DMS53 (cell line): ENCODE measurements at places on chromosomes 2 and 18.

- no peak for DNase-seq
Measured at GRCh38 chr2:12199491-12200211, 453.2 kb downstream of the LPIN1 start.

- no peak for DNase-seq
Measured at GRCh38 chr18:26097563-26097962, 7.2 kb upstream of the SS18 start.

DNA sequence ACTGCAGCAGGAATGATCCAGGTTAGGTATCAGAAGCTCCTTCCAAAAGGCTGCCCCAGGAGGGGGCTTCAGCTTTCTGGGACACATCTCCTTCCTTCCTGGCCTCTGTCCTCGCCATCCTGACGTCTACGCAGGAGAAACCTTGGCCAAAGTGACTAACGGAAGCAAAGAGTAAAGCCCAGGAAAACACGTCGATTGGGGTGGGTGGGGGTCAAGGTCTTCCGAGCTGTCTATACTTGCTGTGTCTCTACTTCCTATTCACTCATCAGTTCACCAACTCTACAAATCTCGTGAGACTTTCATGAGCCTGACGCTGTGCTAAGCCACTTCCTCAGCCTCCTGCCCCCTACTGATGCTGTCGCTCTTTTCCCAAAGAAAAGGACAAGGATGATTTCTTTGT, 212.6 kb downstream of the TNS1 start:
- no peak for DNase-seq

DNA sequence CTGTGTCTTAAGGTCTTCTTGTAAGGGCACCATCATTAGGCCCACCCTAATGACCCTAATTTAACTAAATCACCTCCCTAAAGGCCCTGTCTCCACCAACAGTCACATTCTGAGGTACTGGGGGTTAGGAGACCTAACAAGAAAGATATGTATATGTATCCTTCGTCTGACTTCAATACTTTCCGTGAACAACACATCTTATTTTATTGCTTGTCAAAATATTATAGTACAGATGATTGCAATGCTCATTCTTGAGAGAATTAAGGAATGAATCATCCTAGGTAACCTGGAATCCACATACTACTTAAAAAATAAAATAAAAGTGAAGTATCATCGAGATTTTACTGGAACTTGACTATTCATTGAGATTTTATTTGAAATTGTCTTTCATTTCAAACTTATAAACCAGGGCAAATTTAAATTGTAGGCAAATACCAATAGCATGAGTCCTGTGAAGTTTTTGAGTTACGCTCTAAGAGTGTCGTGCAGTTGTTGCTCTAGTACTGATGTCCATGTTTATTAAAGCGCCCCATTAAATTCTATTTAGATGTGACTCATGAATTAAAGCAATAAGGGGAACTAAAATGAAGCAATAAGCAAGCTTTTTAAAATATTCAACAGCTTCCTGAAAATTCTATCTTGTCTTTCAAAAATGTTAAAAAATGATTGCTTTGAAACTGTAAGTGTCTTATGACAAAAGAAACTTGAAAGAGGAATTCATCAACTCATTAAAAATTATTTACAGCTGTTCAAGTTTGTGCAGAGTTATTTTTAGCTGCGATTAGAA, 40.0 kb downstream of the CCDC102B start:
- no peak for DNase-seq

DNA sequence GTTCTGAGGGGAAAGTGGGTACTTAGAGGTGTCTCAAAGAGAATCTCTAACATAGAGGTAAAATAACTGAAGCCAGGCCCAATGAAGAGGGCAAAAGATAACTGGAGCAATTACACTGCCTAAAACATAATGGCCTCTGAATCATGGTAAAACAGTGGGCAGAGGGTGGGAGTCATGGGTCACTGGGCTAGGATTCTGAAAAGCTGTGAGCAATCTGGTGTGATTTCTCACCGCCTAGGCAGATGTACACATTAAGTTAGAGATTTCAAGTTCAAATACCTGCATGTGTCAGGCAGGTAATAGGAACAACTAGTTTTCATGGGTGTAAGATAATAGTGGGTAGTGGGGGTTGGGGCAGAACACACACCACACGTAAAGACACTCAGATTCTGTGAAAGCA, 45.6 kb downstream of the INSIG2 start:
- no peak for DNase-seq
